Nephron progenitor cell (in vitro differentiated cells): ENCODE measurements at places on chromosomes 6 and 20.

DNA sequence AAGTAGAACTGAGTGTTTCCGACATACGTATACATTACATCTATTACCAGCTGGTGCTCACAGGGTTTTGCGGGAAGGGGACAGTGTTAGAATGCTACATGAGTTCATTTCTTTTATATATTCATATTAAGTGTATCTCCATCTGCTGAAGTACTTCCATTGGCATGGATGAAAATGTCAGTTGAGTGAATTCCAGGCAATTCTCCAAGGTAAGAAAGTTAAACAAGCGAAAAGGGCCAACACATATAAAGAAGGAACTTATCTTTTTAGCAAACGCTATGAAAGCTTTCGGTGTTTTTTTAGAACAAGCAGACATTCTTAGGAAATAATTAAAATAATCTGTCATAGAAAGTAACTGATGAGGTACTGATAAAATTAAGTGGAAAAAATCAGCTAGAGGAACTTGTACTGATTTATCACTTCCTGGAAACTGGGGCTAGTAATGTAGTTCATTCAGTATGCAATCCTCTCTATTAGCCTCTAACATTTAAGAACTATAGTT, 34.6 kb downstream of the RNF146 start:
- DNase-seq = no peak

DNA sequence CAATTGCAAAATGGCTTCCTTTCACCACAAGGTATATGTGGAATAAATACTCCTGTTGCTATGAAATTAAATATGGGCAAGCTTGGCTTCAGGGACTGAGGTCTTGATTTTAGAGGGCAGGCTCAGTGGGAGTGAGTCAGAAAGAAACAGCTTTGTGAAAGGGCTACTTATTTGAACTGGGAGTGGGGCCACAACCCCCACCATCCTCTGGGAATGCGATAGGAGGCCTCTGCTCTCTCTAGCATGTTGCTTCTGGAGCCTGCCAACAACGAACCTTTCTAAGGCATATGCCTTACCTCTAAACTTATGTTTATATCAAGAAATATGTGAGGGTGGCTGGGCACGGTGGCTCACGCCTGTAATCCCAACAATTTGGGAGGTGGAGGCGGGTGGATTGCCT, 149.7 kb downstream of the LRRC1 start:
- no peak for DNase-seq

DNA sequence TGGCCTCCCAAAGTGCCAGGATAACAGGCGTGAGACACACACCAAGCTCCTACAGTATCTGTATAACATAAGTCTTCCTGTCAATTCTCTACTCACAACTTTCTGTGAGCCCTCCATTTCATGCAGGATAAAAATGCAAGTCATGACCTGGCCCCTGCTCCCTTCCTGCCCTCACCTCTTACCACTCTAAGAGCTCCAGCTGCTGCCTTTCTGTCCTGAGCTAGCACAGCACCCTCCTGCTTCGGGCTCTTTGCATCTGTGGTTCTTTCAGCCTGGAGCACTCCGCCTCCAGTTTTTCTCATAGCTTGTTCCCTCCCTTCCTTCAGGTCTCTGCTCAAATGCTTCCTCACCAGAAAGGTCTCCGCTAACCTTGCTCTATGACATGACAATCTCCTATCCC, 23.7 kb upstream of the TRPC4AP start:
- DNase-seq = no peak

DNA sequence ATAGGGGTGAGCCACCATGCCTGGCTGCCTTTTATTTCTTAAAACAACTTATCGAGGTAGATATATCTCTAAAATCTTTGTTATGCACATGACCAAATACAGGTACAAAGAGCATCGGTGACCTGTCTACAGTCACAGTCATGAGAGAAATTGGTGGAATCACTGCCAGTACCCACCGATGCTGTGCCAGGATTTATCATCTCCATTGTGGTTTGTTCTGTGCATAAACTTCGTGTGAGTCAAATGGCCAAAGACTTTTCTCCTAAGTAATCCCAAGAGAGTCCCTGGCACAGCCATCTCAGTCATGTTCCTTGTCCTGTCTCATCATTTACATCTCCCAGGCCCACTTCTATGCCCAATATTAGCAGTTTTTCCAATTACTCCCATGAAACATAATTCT, 9.0 kb downstream of the GSTA3 start:
- DNase-seq = no peak

DNA sequence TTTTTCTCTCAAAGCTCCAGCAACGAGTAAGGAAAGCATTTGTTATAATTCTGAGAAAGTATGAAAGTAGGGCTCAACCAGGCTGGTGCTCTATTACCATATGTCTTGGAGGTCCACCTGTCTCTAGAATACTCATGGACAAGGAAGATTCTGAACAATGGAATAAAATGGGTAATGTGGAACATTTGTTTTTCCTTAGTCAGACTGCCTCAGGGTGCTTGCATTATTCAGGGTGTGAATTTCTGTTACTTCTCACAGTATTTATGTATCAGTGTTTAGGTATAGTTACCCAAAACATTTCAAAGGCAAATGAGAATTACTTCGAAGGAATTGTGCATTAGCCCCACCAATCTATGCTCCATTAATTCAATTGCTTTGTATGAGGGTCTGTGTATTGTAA, 586.2 kb upstream of the CITED2 start:
- DNase-seq = no peak

DNA sequence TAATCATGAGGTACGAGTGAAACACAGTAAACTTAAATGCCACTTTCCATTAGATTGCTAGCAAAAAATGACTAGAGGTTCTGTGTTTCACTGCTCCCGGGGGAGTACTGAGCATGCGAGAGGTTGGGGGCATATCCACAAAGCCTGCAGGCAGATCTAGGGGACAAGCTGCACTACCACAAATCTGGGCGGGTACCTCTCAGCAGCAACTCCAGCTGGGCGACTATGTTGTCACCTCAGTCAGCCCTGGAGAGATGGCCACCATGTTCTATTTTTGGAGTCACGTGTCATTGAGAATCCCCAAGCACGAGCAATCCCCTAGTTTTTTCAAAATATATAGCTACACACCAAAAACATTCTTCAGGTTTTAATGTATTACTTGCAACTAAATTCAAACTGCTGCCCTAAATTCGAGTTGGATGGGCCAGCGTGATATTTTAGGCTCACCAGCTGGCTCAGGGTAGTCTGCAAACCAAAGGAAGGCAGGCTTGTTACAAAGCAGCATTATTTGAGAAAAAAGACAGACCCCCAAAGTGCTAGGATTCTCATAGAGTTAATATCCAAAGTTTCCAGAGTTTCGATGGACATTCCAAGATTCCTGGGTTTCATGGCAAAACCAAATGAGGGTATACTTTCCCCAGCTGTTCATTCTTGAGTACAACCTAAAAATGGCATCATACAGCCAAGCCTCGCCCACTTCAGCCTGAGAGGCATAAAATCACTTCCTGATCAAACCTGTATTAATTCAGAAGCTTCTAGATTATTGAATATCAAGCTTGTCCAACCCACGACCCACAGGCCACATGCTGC, 24.1 kb upstream of the MYLIP start:
- DNase-seq = peak; percentile 24

DNA sequence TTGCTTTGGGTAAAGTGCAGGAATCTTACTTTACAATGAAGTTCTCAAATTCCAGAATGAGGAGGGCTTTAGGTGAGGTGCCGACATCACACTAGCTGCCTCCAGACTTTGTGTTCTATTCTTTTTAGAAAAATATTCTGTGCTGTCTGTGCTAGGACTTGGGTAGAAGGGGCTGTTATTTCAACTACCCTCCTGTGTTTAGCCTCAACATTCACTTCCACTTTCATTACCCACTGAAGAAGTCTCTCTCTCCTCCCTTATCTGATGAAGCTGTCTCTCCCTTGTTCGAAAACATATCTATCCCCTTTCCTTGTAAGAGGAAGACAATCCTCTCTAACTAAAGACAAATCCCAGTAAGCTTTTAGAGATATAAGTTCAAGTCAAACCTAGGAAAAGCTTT, 25.0 kb upstream of the BRPF3 start:
- no peak for DNase-seq

GRCh38 chr6:95519228-95520037, 57.9 kb upstream of the MANEA start:
- no peak for DNase-seq

GRCh38 chr6:166533205-166533824, 53.2 kb downstream of the RAMACL start:
- no peak for DNase-seq

GRCh38 chr6:85015396-85015990, 251.1 kb upstream of the TBX18 start:
- peak; percentile 70 for DNase-seq

DNA sequence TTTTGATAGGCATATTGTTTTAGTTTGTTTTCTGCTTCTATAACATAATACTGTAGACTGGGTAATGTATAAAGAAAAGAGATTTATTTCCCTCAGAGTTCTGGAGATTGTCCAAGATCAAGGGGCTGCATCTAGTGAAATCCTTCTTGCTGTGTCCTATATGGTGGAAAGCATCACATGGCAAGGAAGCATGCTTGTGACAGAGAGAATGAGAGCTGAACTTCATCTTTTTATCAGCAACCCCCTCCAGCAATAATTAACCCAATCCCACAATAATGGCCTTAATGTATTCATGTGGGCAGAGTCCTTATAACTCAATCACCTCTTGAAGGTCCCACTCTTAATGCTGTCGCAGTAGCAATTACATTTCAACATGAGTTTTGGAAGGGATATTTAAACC, 141.4 kb downstream of the CENPW start:
- no peak for DNase-seq

DNA sequence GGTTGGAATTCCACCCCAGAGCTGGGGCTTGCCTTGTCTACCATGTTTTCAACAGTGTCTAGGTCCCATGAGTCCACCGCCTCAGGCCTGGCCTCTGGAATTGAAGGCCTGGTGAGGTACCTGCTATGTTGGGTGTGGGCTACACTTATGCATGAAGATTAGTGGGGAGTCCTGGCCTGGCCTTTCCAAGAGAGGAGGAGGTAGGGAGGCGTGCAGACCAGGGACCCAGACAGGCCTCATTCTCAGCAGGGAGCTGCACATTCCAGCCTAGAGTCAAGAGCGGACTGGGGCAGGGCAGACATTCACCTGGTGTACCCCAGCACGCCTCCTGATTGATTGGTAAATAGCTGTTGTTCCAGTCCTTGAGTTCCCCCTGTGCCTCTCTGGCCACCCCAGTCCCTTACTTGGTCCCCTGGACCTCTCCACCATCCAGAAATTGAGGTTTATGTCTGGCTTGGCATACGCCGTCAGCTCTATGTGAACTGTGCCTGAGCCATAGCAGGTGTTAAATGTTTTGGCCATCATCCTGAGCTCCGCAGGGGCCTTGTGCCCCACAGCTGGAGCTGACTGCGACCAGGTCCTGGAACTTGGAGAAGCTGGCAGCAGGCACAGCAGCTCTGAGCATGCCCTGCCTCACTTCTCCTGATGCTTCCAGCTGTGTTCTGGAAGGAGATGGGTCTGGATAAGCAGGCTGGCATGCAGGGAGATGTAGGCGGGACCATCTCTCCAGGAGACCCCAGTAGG, 8.2 kb upstream of the VEGFA start:
- no peak for DNase-seq

DNA sequence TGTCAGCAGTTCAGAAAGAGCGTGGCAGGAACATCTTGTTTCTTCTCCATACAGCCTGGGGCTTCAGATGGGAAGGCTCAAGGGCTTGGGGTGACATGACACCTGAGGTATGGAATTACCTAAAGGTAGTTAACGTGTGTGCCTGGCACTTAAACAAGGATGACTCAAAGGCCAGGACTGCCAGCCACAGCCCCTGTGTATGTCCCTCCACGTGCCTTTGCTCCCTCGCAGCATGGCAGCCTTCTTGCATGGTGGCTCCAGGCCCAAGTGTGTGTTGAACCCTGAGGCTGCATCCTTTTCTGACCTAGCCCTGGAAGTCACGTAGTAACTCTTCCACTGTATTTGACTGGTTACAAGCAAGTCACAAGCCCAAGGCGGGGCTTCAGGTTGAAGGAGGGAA, 33.6 kb upstream of the MYL9 start:
- no peak for DNase-seq

GRCh38 chr6:27757307-27757706, 154.9 kb downstream of the OR2B2 start:
- DNase-seq = peak; percentile 49

DNA sequence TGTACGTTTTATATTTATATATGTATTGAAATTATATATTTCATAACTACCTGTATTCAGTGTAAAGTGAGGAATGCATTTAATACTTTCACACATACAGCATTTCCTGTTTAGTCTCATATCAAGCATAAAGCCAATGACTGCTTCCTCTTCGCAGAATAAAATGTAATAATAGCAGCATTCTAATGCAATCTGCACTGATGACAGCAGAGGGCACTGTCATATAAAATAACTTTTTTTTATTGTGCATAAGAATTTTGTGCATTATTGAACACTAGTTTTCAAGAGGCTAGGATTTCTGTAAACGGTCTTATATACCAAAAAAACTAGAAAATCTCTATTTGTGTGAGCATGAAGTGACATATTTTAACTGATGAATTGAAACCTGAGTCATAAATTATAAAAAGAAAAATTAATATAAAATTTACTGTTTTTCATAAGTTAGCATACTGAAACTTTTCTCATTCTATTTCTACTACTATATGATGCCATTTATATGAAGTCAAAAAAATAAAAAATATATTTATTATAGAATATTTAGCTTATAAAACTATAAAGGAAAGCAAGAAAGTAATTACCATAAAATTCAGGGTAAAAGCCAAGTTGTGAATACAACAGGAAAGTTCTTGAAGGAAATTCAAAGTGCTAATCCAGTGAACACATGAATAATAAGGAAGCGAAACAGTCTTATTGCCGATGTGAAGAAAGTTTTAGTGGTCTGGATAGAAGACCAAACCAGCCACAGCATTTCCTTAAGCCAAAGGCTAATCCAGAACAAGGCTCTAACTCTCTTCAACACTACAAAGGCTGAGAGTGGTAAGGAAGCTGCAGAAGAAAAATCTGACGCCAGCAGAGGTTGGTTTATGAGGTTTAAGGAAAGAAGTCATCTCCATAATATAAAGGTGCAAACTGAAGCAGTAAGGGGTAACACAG, 36.3 kb downstream of the RNF146 start:
- DNase-seq = no peak

- no peak for DNase-seq
Measured at GRCh38 chr6:100338090-100338489, 126.6 kb downstream of the SIM1 start.

DNA sequence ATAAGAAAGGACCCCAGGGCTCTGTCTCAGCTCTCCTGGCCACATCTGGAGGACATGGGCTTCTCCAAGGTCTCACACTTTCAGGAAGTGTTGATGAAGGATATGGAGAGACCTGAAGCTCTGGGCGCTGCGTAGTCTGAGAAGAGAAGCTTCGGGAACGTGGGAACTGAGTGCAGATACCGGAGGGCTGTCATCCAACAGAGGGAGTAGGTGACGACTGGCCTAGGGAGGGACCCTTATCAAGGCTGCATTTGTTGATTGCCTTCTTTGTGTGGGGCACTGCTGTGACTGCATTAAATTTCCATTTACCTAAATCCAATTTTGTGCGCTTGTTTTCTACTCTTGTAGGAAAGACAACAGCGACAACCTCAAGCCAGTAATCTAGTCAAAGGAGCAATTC, 63.4 kb downstream of the PLG start:
- no peak for DNase-seq

DNA sequence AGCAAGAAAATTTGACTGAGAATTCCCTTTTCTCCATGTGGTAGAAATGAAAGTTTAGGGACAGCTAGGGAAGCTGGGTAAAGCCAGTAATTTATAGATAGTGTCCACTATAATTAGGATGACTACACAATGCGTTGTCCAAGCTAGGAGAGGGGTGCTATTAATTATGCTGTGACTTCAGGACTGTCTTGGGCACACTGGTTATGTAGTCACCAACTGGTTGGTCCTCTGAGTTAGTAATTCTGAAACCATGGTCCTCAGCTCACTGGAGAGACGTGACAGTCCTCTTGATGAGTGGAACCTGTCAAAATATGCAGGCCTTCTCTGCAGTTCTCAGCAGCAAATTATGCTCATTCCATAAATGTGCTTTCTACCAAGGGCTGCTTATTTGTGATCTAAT, 94.6 kb upstream of the ENPP5 start:
- no peak for DNase-seq
